ENCODE measurements at places on chromosomes 11 and 22. TPM values are rescaled to one million over a fixed set of nuclear protein-coding genes. Genes with fewer than 3 reads are reported as not detected.

The CPT1A gene
- total RNA-seq: 29.3 TPM

The PLAAT4 gene
- 167 TPM for total RNA-seq

- H3K27ac ChIP-seq: no peak overlapping the region
- no peaks in the 10 kb centered on the region for H3K36me3 ChIP-seq
- H3K4me3 ChIP-seq: no peak overlapping the region
- no peaks in the 10 kb centered on the region for H3K4me1 ChIP-seq
- no peak for DNase-seq
- peaks cover 22% of the 10 kb centered on the region for H3K27me3 ChIP-seq
Measured at GRCh38 chr11:35523331-35523768, 2.1 kb downstream of the PAMR1 start.

DNA sequence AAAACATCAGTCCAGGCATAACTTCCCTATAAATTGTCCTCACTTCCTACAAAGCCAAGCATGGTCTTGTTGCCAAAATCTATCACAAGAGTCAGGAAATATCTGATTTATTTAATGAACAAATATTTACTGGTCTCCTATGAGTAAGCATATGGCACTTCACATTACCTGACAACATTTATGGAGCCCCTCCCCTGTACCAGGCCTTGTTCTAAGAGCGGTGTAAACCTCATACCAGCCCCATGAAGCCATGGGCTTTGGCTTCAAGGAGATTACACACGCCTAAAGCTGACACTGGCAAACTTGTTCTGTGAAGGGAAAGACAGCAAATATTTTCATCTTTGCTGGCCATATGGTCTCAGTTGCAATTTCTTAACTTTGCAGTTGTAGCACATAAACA, 43.0 kb upstream of the EIF3D start:
- DNase-seq: no peak
- no peaks in the 10 kb centered on the region for H3K4me1 ChIP-seq
- H3K27me3 ChIP-seq: no peaks in the 10 kb centered on the region
- no peak overlapping the region for H3K4me3 ChIP-seq
- H3K36me3 ChIP-seq: no peaks in the 10 kb centered on the region

GRCh38 chr11:107704451-107704850, 7.4 kb downstream of the SLN start:
- no peaks in the 10 kb centered on the region for H3K4me1 ChIP-seq
- H3K36me3 ChIP-seq: no peaks in the 10 kb centered on the region
- no peak overlapping the region for H3K4me3 ChIP-seq
- H3K27me3 ChIP-seq: no peaks in the 10 kb centered on the region
- no peak overlapping the region for H3K27ac ChIP-seq
- DNase-seq: no peak

DNA sequence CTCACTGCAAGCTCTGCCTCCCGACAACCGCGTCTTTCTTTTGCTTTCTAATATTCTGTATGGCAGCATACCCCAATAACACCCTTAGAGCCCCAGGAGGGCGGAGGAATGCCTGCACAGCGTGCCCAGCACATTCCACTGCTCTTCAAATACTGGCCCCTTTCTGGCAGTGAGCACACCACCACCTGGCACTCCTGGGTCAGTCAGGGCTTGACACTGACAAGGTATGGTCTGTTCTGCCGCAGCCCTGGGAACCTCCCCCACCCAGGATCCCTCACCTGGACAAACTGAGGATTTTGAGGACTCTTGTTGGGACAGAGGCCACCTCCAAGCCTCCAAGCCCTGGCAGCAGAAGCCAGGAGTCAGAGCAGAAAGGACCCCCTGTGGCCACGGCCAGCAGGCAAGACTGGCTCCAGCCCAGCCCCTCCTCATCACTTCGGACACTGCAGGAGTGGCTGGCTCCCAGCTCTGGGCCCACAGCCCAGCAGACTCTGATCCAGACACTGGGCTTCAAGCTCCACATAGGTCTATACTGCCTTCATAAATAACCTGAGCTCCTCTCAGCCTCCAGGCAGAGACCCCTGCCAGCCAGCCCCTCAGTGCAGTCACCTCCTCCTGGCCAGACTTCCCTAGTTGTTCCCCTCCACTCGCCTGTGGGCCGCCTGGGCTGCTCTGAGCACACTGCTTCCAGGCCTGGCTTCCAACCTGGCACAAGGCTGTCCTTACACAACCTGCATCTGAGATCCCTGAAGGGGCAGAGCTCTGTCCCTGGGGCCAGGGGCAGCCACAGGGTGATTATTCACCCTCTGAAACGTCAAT, 14.5 kb downstream of the CARS1 start:
- H3K4me3 ChIP-seq: no peak overlapping the region
- H3K36me3 ChIP-seq: peaks cover 38% of the 10 kb centered on the region
- H3K27me3 ChIP-seq: no peaks in the 10 kb centered on the region
- DNase-seq: no peak
- H3K4me1 ChIP-seq: peaks cover 6% of the 10 kb centered on the region

DNA sequence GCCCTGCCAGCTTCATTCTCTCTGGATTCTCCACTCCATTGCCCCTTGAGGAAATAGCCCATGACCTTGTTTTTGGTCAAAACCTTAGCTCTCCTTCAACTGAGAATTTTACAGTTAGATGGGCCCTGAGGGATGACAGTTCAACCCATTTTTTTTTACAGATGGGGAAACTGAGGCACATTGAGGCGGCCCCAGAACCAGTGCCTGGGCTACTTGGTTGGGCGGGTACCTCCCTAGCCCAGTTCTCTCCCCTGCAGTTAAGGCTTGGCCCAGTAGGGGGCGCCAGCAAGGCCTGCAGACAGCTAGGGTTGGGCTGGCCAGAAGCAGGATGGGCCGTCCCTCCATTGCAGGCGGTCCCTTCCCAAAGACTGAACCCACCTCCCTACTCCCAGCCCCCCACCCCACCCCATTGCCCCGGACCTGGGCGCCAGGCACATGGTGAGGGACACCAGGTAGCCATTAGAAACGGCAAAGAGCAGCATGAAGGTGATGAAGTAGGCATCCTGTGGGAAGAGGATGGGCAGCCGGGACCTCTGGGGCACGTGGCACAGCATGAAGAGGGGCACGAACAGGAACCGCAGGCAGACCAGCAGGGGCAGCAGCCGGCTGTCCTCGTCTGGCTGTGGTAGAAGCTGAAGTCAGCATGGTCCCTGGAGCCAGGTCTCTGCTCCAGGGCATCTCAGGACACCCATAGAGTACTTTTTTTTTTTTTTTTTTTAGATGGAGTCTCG, 7.6 kb downstream of the SLC29A2 start:
- peak; percentile 38 for DNase-seq
- no peak overlapping the region for H3K27ac ChIP-seq
- no peaks in the 10 kb centered on the region for H3K4me1 ChIP-seq
- H3K4me3 ChIP-seq: no peak overlapping the region
- H3K36me3 ChIP-seq: no peaks in the 10 kb centered on the region
- no peaks in the 10 kb centered on the region for H3K27me3 ChIP-seq

DNA sequence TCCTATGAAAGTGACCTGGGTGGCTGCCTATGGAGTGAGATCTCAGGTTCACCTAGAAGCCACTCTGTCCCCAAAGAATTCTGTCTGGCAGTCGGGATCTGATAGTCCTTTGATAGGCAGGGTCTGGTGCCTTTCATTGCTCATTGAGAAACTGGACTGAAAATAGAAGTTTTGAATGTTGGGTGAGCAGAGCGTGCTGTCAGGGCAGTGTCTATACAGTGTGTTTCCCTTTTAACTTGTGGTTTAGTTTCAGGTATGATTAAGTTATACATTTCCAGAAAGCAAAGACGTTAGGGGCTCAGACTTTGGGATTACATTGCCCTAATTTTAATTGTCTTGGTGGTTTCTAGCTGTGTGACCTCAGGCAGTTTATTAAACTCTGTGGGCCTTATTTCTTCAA, 111.3 kb upstream of the PAX6 start:
- no peaks in the 10 kb centered on the region for H3K36me3 ChIP-seq
- no peaks in the 10 kb centered on the region for H3K4me1 ChIP-seq
- H3K4me3 ChIP-seq: no peak overlapping the region
- no peak overlapping the region for H3K27ac ChIP-seq
- no peaks in the 10 kb centered on the region for H3K27me3 ChIP-seq

- no peak overlapping the region for H3K27ac ChIP-seq
- peaks cover 6% of the 10 kb centered on the region for H3K36me3 ChIP-seq
- H3K4me3 ChIP-seq: no peak overlapping the region
- H3K4me1 ChIP-seq: no peaks in the 10 kb centered on the region
Measured at GRCh38 chr11:95993438-95994298, 69.8 kb upstream of the MTMR2 start.

DNA sequence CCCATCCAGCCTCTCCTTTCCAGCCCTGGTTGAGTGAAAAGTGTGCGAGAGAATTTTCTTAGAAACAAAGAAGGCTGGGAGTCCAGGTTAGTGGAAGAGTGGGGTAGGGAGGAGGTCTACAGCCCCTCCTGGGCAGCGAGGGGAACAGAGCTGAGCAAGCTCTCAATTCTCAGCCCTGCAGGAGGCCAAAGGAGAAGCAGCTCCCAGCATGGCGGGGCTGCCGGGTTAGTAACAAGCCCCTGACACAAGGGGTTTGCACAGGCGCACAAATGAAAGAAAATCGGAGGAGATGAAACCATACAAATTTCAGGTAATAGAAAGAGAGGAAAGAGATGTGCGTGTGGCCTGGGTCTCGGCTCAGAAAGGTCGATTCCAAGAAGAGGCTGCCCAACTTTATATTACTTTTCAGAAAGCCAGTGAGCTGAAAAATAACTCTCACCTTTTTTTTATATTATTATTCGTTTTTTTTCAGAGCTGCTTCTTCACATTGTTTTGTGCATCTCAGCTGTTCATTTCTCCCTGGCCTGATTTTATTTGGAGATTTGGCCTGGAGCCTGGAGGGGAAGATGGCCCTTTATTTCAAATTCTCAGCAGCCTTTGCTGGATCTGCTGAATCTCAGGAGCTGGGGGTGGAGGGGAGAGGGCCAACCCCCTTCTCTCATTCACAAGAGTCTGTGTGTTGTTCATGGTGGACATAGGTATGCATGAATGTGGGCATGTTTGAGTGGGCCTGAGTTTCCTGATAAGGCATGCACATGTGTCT, 583.2 kb downstream of the BUD13 start:
- H3K4me3 ChIP-seq: no peak overlapping the region
- H3K4me1 ChIP-seq: no peaks in the 10 kb centered on the region
- no peaks in the 10 kb centered on the region for H3K27me3 ChIP-seq
- H3K27ac ChIP-seq: no peak overlapping the region
- no peak for DNase-seq

GRCh38 chr11:111878385-111878848, 548 bp downstream of the FDXACB1 start:
- peaks cover 11% of the 10 kb centered on the region for H3K36me3 ChIP-seq
- no peak for DNase-seq
- peak overlapping the region; percentile 95 for H3K27ac ChIP-seq
- H3K27me3 ChIP-seq: no peaks in the 10 kb centered on the region
- peak overlapping the region; percentile 80 for H3K4me3 ChIP-seq

All from CD4-positive, alpha-beta memory T cell (primary cell).